ENCODE measurements at places on chromosomes 1 and 21. TPM values are rescaled to one million over a fixed set of nuclear protein-coding genes. Genes with fewer than 3 reads are reported as not detected.

The IQCC gene
- 5.4 TPM for total RNA-seq

The TINAGL1 gene
- total RNA-seq, result not detected

The C1orf53 gene
- total RNA-seq, result 2.5 TPM

The WLS gene
- total RNA-seq, result not detected

The EDARADD gene
- total RNA-seq, result 11.8 TPM

The TCP10L gene
- total RNA-seq, result not detected

The OR10Z1 gene
- not detected for total RNA-seq

The PRRX1 gene
- not detected for total RNA-seq

The RIPPLY3 gene
- total RNA-seq, result not detected

The PGLYRP4 gene
- not detected for total RNA-seq

The NDUFV3 gene
- 31.9 TPM for total RNA-seq

The YBEY gene
- 6.9 TPM for total RNA-seq

The CFH gene
- 5.0 TPM for total RNA-seq

The KIRREL1 gene
- total RNA-seq, result not detected

The SYPL2 gene
- total RNA-seq, result not detected

The CHAF1B gene
- 29.2 TPM for total RNA-seq

The GPR25 gene
- 0.35 TPM for total RNA-seq

The SPOCD1 gene
- total RNA-seq, result not detected

The SPSB1 gene
- total RNA-seq, result 8.2 TPM

The PGBD5 gene
- total RNA-seq, result not detected

The FCGR3A gene
- total RNA-seq, result 1.6 TPM

The UBIAD1 gene
- 21.9 TPM for total RNA-seq

The NBPF4 gene
- total RNA-seq, result not detected

The CR1 gene
- 0.18 TPM for total RNA-seq

The VANGL2 gene
- total RNA-seq, result not detected

The CFHR4 gene
- not detected for total RNA-seq

The CBS gene
- 12.0 TPM for total RNA-seq

The CHIA gene
- not detected for total RNA-seq

The NLRP3 gene
- total RNA-seq, result 0.33 TPM

The BRDT gene
- not detected for total RNA-seq

The THBS3 gene
- total RNA-seq, result 14.3 TPM

The DNASE2B gene
- not detected for total RNA-seq

The ASAP3 gene
- not detected for total RNA-seq

The CRP gene
- not detected for total RNA-seq

The GUCA2B gene
- total RNA-seq, result not detected

The TEX38 gene
- total RNA-seq, result not detected

The ATP6V1G3 gene
- not detected for total RNA-seq

The AMY1C gene
- not detected for total RNA-seq

The TP53BP2 gene
- 39.6 TPM for total RNA-seq

The RPTN gene
- total RNA-seq, result not detected

The LAMB3 gene
- total RNA-seq, result 2.5 TPM

The NUF2 gene
- total RNA-seq, result 82.9 TPM

The DCDC2B gene
- not detected for total RNA-seq

All from activated CD8-positive, alpha-beta memory T cell treated with anti-CD3 and anti-CD28 coated beads, Interleukin-2, amount 10 ng/mL, durations not matched to agents 7 days and 5 days (primary cell).